Activated effector memory CD4-positive, alpha-beta T cell treated with anti-CD3 and anti-CD28 coated beads, Interleukin-2, amount 50 U/mL, for 16 hours (primary cell): ENCODE measurements at places on chromosomes 6 and 20.

DNA sequence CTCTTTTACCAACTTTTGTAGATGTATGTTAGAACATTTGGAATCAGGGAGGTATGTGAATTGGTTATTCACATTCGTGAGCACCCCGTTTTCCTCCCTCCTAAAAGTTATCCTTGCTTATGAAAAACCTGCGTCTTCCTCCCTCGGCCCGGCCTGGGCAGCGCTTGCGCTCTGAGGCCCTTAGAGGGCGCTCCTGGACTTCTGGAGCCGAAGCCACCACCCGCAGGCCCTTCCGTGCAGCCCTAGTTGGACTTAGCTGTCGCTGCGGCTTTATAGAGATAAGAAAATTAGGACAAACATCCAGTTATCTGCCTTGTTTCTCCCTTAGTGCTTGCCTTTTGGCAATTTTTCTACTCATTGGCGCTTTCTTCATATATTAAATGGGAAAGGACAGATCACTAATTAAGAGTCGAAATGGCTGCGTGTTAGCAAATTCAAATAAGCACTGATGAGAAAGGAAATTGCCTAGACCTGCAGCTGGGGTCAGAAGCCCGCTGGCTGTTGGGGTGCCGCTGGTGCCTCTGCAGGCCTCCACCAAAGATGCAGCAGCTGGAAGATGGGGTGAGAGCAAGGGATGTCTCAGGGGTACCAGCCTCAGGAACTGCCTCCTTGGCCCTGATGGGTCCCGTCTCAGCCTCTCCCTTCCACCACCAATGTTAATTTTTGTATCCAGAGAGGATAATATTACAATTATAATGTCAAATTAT is 5.2 kb downstream of the FNDC1 start:
- peak; percentile 87 for DNase-seq

- no peak for DNase-seq
Observed at GRCh38 chr20:58429303-58429702, 40.3 kb downstream of the VAPB start.

DNA sequence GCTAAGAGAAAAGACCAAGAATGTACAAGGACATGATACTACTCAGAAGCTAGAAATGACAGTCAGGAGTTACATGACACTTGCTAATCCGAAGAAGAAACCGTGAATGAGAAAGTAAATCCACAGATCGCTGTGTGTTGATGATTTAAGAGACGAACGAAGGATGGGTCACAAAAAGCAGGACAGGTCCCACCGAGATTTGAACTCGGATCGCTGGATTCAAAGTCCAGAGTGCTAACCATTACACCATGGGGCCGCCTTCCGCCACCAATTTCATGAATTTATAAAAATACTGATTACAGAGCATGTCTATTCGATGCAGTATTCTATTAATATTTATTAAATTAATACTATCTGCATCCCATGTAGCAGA is 54.0 kb upstream of the BTN3A2 start:
- DNase-seq = peak; percentile 71

DNA sequence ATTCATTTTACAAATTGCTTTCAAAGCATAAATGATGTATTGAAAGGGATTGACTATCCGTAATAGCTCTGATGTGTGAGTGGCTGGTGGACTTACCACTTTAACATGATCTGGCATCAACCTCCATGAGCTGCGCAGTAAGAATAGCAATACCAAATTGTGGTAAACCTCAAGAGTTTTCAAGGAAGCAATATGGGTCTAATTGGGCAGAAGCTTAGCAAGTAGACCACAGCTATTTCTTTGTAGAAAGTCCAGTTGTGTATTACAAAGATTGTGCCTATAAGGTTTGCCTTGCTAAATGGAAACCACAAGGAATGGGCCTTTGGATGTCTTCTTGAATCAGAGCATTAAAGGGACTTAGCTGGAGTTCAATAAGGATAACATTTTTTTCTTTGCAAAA is 736.6 kb downstream of the KIF16B start:
- DNase-seq = no peak

GRCh38 chr6:3977875-3978711 is 100.8 kb downstream of the FAM217A start:
- peak; percentile 68 for DNase-seq

- DNase-seq = no peak
Observed at GRCh38 chr6:109298605-109299264, 83.5 kb downstream of the CD164 start.

GRCh38 chr6:67694127-67694526 is 941.0 kb upstream of the ADGRB3 start:
- DNase-seq = no peak

GRCh38 chr20:9402141-9402540 is 112.2 kb upstream of the LAMP5 start:
- no peak for DNase-seq

GRCh38 chr6:69584536-69584912 is 212.3 kb downstream of the LMBRD1 start:
- no peak for DNase-seq

DNA sequence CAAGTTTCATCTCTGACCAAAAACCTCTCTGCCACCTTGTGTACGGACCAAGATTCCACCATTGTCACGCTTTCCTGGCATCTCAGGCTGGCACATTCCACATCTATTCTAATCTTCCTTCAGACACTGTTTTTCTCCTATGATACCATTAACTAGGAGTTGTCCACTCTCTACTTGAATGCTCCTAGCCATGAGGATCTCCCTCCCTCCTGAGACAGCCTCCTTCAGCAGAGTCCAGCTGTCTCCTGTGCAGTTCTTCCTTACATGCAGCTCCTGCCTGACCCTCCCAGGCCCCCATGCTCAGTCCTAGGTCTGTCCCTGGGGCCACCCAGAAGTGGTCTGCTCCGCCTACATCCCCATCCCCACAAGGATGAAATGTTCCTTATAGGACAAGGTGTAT is 90.9 kb downstream of the CHMP4B start:
- DNase-seq = no peak

DNA sequence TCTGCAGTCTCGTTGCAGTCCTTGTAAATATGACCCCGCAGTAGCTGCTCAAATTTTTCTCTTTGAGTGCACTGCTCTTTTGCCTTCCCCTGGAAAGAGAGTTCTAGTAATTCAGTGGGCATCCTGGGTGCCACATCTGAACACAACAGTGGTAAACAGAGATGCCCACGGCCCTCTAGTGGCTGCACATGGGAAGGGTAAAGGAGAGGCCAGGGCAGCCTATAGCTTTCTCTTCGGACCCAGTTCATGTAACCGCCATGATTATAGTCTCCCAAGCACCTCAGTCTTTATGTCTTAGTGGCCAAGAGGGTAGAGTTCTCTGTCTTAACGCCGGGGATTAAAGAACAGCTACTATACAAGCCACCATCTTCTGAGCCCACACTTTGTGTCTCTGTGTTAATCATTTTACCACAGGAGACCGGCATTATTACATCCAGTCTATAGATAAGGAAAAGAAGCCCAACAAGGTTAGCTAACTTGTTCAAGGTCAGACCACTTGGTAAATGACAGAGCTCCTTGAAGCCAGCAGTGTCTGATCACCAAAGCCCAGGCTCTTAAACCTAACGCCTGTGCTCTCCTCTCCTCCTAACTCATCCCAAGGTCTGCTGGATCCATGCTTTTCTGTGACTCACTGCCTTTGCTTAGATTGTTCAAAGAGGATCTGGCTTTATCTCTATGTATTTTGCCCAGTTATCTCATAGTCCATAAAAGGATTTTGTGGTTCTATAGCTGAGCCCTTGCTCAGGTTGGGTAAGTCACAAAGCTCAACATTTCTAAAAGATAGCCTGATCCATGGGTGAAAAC is 81.8 kb downstream of the ISM1 start:
- DNase-seq = peak; percentile 69

GRCh38 chr6:13303668-13304017 is 24.7 kb downstream of the TBC1D7 start:
- no peak for DNase-seq

DNA sequence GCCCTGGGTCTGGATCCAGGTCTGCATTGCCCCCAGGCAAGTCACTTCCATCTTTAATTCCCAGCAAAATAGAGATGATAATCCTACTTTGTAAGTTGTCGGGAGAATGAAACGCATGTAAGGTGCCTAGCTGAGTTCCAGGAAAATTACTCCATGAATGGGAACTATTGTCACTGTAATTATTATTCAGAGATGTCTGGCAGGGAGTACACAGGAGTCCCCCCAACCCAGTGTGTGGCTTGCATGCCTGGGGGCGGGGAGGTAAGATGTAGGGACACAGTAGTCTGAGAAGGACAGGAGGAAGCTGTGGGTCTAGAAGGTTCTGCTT is 85.4 kb downstream of the CD40 start:
- DNase-seq = no peak

GRCh38 chr6:48067886-48068277 is 43.1 kb downstream of the PTCHD4 start:
- DNase-seq = no peak

DNA sequence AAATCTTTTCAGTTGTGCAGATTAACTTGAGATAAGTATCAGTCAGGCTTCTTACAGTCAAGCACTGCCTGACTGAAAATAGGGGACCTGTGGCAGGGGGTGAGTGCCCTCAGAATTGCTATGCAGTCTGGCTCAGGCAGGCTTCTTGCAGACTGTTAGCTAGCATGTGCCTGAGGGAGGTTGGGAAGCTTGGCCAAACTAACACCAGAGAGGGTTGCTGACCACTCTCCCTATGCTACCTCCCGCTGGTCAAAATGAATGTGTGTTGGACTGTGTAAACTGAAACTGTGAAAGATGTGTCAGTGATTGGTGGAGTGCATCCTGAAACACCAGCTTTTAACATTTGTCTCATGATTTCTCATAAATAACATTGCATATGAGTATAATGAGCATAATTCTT is 622.3 kb upstream of the IMPG1 start:
- no peak for DNase-seq

DNA sequence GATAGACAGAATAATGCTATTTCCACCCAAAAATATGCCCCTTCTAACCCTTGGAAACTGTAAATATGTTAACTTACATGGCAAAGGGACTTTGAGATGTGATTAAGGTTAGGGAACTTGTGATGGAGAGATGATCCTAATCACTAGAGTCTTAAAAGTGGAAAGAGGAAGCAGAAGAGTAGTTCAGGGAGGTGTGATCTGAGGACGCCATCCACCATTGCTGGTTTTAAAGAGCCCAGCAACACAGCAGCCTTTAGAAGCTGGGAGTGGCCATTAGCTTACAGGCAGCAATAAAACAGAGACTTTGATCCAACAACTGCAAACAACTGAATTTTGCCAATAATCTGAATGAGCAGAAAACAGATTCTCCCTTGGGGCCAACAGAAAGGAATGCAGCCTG is 30.6 kb downstream of the ZNF311 start:
- no peak for DNase-seq

DNA sequence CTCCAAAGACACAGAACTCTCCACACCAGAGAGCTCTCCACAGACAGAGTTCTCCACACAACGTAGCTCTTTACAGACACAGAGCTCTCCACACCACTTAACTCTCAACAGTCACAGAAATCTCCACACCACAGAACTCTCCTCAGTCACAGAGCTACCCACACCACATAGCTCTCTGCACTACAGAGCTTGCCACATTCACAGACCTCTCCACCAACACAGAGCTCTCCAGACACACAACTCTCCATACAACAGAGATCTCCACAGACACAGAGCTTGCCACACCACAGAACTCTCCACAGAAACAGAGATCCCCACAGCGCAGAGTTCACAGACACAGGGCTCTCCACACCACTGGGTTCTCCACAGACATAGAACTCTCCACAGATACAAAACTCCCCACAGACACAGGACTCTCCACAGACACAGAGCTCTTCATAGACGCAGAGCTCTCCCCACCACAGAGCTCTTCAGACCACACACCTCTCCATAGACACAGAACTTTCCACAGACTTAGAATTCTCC is 52.5 kb downstream of the ERMARD start:
- no peak for DNase-seq

- no peak for DNase-seq
Observed at GRCh38 chr6:89186762-89187161, 30.4 kb downstream of the GABRR1 start.

GRCh38 chr20:11716239-11716944 is 201.3 kb upstream of the BTBD3 start:
- no peak for DNase-seq

DNA sequence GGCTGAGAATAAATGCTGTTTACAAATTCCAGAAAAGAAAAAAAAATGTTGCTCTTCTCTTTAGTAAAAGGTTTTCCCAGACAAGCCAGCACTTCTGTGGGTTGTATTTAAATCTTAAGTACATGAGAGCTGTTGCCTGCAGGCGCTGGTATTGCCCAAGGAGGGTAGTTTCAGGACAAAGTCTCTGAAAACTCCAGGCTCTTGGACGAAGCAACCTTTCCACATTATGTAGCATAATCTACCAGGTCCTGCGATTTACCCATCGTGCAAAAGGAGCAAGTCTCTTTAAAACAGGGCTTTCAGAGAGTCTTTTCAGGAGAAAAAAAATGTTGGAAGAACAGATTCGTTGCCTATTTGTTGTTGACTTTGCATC is 65.6 kb downstream of the PLG start:
- no peak for DNase-seq

DNA sequence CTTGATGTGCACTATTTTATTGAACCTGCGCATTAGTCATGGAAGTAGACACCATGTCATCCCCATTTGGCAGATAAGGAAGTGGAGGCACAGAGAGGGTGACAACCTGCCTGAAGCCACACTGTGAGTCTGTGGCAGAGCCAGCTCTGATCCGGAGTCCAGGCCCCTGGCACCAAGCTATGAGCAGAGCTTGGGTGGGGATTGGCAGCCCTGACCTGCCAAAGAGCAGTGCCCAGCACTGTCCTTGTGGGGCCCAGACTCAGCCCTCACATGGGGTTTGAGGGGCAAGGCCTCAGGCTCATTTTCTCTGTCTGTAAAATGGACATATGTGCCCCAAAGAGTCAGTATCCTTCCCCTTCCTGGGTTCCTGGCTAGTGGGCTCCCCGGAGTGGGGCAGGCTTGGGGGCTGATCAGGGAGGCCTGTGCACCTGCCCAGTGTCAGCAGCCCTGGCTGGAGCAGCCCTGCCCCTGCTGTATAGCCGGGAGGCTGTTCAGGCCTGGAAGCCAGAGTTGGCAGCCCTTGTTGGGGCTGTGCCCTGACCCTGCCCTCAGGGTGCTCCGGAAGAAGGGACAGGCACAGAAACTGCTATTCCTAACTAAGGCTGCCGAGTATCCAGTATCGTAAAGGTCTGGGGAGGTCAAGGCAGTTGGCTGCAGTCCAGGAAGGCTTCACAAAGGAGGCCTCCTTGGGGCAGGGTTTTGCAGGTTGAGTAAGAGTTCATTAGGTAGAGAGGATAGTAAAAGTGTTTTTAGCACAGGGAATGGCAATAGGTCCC is 38.7 kb downstream of the TGM2 start:
- peak; percentile 45 for DNase-seq

DNA sequence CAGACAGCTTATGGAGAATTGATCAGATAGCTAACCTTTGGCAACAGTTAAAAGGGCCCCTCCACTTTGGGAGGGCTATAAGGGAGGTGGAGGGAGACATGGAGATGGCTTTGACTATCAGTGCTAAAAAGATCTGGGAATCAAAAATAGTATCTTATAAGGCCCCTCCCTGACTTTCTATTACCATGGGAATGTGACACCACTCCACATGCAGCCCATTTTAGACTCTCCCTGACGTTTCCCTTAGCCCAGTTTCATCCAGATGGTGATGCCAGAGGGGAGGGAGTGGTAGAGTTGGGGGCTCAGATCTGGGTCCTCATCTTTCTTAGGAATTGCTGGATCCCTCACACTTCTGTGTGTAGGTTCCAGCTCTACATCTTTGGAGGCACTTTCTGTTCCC is 200.0 kb upstream of the DTNBP1 start:
- DNase-seq = no peak
